ENCODE measurements at places on chromosomes 1 and 21.

GRCh38 chr1:173562813-173563212, 40.1 kb downstream of the SLC9C2 start:
- DNase-seq, result no peak

GRCh38 chr1:228214921-228215662, 7.2 kb downstream of the OBSCN start:
- DNase-seq, result no peak

GRCh38 chr1:160781186-160781766, 14.7 kb upstream of the LY9 start:
- DNase-seq, result no peak

DNA sequence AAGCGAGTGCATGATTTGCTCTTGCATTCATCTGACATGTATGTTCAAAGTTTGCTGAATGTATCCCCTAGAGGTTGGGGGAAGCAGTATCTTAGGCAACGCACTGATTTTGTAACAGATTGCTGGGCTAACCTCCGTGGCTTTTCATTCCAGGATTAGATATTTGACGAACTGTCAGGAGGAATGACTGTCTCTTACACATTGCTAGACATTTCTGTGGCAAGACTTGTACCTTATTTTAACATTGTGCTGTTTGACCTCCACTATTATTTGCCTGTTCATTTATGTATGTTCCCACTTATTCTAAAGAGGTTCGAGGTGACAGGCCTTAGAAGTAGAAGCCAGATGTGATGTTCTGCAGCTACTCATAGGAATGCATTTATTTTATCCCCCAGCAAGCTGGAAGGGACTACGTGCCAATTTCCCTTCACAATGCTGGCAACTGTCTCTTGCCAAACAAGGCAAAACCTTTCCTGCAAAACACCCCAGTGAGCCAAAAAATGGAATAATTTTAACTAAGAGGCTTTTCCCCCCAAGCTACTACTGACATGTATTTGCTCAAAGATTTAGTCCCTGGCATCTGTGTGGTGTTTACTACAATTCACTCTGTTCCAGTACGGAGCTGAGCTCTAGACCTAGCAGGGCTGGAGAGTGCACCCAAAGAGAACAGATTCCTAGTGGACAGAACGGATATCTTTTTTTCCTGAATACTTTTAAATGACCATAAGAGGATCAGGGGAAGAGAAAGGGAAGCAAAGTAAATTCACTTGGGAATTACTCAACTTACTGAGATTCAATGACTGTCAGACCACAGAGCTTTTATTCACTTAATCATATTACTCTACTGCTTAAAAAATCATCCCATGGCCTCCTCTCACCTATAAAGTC, 646.2 kb downstream of the SMYD3 start:
- DNase-seq, result peak; percentile 86

- peak; percentile 88 for DNase-seq
Measured at GRCh38 chr1:94866164-94866807, 46.1 kb downstream of the SLC44A3 start.

GRCh38 chr1:8259498-8260290, 58.2 kb upstream of the SLC45A1 start:
- peak; percentile 79 for DNase-seq

GRCh38 chr1:163379801-163380200, 58.0 kb downstream of the NUF2 start:
- no peak for DNase-seq

DNA sequence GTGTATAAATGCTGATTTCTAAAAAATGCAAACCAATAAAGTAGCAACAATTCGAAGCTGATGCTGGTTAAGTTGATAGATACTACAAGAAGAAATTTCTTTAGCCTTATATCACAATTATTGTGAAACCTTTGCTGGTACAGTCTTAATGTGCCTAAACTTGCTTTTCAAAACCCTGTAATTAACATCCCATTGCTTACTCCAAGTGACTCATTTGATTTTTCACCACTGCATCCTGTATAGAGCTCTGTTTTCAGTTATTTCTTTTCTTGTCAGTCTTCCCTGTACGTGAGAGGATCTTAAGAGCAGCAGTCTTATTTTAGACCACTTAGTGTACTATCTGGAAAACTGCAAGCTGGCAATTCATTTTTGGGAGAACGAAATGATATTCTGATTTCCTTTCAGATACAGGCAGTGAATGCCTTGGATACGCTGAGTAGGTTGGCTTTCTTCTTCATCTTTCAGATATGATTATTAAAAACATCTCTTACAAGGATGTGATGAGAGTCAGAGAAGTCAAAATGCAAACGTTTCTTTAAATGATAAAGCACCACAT, 210.3 kb downstream of the KCTD3 start:
- DNase-seq, result peak; percentile 3

GRCh38 chr1:64980745-64981600, 14.6 kb upstream of the JAK1 start:
- DNase-seq, result peak; percentile 22

- no peak for DNase-seq
Measured at GRCh38 chr1:20534659-20535417, 17.5 kb upstream of the FAM43B start.

GRCh38 chr1:228927946-228928898, 192.9 kb downstream of the RHOU start:
- no peak for DNase-seq

DNA sequence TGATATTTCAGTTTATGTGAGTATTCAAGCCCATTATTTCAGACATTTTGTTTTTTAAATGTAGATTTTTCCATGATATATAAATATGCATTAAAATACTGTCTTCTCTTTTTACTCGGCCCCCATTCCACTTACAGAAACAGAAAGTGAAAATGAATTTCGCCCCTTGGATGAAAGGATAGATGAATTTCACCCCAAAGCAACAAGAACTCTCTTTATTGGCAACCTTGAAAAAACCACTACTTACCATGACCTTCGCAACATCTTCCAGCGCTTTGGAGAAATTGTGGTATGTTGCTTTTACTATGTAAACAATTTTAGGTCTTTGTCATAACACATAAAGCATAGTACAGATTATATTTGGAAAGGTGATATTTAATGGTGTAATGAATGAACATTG, 59.9 kb downstream of the ZBTB17 start:
- peak; percentile 48 for DNase-seq

- no peak for DNase-seq
Measured at GRCh38 chr1:218364028-218364710, 19.0 kb downstream of the TGFB2 start.

DNA sequence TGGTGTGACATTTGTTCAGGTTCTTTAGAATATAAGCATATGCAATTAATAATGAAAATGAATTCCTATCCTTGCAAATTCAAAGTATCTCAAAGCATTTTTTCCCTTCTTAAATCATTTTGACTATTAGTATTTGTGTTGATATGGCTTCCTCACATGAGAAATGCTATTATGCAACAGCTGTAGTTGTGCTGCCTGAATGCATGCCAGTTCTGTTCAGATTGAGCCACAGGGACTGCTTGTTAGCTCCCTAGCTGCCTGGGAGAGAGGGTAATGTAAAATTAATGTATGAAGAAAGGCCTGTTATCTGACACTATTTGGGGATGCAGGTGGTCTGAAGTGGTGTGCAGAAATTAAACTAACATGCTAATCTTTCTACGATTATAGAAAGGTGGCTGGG, 45.5 kb downstream of the CACHD1 start:
- peak; percentile 48 for DNase-seq

DNA sequence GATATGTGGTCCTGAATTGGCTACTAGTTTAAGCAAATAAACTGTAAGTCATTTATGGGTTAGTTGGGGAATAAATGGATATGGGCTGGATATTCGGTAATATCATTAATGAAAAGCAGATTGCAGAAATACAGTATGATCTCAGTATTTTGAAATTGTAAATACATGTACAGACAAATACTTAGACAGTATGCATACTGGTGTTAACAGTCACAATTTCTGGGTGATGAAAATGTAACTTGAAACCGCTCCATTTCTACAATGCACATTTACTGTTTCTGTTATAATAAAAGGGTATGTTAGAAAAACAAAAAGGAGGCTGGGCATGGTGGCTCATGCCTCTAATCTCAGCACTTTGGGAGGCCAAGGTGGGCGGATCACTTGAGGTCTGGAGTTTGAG, 28.0 kb downstream of the BLZF1 start:
- no peak for DNase-seq
